Right forelimb (tissue), 1 donor: ENCODE measurements at places on chromosomes 3 and 15.

DNA sequence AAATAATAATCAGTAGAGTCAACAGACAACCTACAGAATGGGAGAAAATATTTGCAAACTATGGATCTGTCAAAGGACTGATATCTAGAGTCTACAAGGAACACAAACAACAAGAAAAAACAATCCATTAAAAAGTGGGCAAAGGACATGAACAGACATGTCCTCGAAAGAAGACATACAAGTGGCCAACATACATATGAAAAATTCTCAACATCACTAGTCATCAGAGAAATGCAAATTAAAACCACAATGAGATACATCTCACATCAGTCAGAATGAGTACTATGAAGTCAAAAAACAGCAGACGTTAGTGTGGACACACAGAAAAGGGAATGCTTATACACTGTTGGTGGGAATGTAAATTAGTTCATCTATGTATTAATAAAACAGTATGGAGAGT, 33.7 kb downstream of the SLC2A2 start:
- DNase-seq = no peak

DNA sequence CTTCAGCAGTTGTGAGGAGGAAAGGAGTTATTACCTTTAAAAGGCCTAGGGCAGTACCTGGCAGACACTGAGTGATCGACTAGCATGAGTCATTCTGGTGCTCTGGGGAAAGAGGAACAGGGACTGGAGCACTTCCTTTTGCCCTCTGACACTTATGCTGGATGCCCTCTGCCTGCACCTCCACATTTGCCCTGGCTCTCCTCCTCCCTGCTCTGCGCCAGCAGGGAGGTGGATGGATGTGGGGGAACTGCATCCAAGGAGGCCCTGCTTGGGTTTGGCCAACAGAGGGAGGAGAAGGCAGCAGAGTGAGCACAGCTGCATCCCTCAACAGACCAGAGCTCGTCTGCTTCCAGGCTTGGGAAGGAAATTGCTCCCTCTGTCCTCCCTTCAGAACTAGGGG, 75.0 kb downstream of the SEMA5B start:
- no peak for DNase-seq

GRCh38 chr15:40102897-40103858, 5.5 kb downstream of the BMF start:
- DNase-seq = peak; percentile 91

GRCh38 chr3:46083956-46084355, 56.7 kb upstream of the XCR1 start:
- DNase-seq = no peak

- no peak for DNase-seq
Observed at GRCh38 chr15:51310064-51310463, 28.3 kb downstream of the CYP19A1 start.

DNA sequence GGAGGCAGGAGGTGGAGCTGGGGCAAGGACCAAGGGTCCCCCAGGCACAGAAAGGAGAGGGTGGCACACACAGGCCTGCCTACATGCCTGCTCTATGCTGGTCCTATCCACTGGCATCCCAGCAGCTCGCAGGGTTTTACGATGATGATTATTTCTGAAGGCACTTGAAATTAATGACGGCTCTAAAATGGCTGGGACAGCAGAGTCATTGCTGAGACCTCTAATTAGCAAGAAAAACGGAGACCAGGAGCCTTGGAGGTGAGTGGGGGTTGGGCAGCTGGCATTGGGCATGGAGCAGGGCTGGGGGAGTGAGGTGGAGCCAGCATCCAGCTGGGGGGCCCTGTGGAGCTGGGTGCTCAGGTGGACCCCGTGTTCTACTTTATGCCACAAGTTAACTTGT, 3.5 kb upstream of the LINGO1 start:
- DNase-seq = no peak

DNA sequence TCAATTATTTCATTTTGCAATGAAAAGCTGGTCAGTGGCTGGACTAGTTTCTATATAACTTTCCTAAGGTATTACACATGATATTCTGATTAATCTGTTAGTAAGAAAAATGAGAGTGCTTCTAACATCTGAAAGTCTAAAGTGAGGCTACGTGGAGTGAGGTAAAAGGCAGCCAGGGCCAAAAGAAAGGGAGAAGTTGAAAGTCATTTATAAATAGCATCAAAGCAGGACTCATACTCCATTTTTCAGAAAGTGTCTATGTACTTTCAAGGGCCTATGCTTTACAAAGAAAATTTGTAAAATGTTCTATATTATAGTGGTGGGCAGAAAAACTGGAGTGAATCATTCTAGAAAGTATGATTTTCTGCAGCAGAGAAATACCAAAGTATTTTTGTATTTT, 80.0 kb downstream of the CSNK1G1 start:
- no peak for DNase-seq

- DNase-seq = no peak
Observed at GRCh38 chr3:98811048-98811447, 47.9 kb downstream of the ST3GAL6 start.

DNA sequence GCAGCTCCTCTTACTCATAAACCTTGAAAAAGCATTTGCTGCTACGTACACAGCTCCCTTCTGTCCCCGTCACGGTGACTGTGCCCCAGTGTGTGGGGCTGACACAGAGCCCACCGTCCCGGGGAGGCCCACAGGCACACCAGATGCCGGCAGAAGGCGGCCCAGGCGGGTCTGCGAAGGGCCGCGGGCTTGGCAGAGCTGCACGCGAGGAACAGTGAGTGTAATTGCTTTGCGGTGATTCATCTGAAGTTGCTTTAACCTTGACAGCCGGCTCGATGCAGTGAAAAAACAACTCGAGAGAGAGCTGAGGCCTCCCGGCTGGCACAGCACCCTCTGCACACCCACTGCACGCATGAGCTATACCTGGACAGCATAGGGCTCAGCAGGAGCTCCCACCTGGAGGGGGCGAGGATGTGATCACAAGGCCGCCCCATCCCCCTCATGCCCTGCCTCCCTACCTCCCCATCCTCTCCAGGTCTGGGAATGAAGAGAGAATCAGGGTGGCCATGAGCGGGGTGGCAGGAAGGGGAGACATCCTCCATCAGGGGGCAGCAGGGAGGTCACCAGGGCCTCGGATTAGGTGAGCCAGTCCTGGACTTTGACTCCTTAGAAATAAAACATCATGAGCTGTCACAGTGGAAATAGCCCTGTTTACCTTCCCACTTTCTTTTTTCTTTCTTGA, 172.7 kb downstream of the MEGF11 start:
- DNase-seq = no peak

- DNase-seq = no peak
Observed at GRCh38 chr3:64623125-64623524, 64.7 kb downstream of the ADAMTS9 start.

GRCh38 chr15:60419753-60420152, 22.0 kb upstream of the ANXA2 start:
- no peak for DNase-seq

- DNase-seq = no peak
Observed at GRCh38 chr15:49380912-49381311, 42.1 kb upstream of the FGF7 start.

- DNase-seq = no peak
Observed at GRCh38 chr3:151923901-151924300, 50.5 kb downstream of the SUCNR1 start.

- DNase-seq = no peak
Observed at GRCh38 chr15:64562003-64562640, 101.7 kb downstream of the ZNF609 start.

GRCh38 chr3:14262867-14263266, 84.2 kb downstream of the LSM3 start:
- DNase-seq = no peak

- no peak for DNase-seq
Observed at GRCh38 chr3:155960060-155960459, 89.6 kb downstream of the GMPS start.

GRCh38 chr3:125075738-125076137, 19.9 kb upstream of the HEG1 start:
- no peak for DNase-seq

DNA sequence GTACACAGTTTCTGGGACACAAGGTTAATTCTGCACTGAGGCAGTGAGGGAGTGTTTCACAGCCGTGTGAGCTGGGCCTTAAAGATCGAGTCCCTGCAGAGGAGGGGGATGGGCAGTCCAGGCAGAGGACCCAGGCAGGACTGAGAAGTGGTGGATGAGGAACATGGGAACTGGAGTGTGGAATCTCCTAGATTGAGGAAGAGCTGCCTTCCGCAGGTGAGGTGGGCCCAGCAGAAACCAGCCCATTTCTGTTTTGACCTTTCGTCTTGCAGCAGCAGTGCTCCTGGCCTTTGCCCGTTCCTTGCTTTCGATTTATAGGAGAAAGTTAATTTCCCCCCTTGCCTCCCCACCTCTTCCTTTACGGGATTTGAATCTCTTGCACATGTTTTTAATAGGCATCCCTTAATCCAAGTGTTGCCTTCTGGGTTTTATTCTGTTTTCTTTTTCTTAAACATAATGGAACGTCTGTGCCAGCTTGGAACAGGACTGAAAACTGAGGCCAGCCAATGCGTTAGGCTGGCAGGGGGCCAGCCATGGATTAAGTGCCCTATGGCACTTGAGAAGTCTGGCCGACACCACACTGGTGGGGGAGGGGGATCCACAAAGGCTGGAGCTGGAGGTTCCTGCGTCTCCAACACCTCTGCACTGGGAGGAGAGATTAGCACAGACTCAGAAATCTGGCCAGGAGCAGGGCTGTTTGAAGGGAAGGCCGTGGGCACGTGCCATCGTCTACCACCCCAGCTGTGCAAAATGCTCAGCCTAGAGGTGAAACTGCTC, 78.1 kb downstream of the AAGAB start:
- peak; percentile 55 for DNase-seq

DNA sequence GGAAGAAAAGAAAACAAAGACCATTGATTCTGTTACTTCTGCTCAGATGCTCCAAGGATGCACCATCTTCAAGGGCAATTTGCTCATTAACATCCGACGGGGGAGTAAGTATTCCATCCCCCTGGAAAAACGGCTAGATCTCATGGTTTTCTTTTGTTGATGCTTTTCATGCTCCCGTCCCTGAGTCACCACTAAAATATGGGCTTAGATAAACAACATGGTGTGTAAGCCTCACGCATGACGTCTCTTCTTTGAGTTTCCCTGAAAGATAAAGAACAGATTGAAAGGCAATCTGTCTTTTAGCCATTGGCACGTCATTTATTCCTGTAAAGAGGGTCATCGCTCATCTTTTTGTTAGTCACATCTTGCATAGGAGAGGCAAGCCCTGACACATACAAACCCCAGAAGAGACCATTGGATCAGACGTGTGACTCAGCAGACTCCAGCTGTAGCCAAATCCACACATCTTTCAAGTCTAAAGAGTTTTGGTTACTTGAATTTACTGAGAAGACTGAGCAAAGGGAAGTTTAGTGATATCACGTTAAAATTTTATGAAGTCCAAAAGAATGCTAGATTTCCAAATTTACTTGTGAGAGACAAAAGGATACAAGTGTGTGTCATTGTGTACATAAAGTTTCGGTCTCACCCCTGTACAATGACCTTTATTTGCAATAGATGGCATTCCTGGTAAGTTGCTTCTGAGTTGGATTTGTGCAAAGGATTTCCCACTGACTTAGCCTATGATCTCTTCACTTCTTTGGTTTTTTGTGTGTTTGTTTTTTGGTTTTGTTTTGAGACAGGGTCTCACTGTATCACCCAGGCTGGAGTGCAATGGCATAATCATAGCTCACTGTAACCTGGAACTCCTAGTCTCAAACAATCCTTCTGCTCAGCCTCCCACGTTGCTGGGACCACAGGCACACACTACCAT, 110.5 kb downstream of the PGPEP1L start:
- no peak for DNase-seq

GRCh38 chr3:140896997-140897396, 44.6 kb upstream of the SLC25A36 start:
- DNase-seq = no peak

DNA sequence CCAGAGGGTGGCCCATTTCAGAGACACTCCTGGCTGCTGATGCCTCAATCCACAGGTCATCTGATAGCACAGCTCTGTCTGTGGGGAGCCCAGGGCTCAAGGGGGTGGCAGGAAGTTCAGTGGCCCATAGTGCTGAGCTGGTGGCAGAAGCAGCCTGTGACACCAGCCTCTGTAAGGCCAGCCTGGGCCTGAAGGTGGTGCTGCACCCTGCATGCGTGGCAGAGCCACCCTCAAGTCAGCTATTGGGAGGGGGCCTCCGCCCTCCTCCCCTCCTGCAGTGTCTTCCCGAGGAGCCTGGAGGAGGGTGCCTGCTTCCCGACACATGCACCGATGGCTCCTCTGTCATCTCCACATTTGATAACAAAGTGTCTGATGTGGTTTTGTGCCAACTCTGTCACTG, 3.0 kb downstream of the PLA1A start:
- no peak for DNase-seq

- DNase-seq = no peak
Observed at GRCh38 chr3:128730471-128730870, 4.5 kb downstream of the RAB7A start.

- no peak for DNase-seq
Observed at GRCh38 chr3:27194861-27195483, 174.2 kb downstream of the NEK10 start.

- no peak for DNase-seq
Observed at GRCh38 chr3:170431054-170431453, 12.4 kb downstream of the CLDN11 start.

- DNase-seq = no peak
Observed at GRCh38 chr15:45729141-45729540, 94.3 kb downstream of the SQOR start.

GRCh38 chr15:91854639-91854990, 1.1 kb downstream of the SLCO3A1 start:
- DNase-seq = no peak
